Caco-2 (cell line): ENCODE measurements at places on chromosomes 2 and 18.

GRCh38 chr18:78390348-78390951, 589.2 kb upstream of the SALL3 start:
- DNase-seq, result no peak

- DNase-seq, result no peak
Observed at GRCh38 chr2:133936601-133937000, 317.3 kb upstream of the MGAT5 start.

DNA sequence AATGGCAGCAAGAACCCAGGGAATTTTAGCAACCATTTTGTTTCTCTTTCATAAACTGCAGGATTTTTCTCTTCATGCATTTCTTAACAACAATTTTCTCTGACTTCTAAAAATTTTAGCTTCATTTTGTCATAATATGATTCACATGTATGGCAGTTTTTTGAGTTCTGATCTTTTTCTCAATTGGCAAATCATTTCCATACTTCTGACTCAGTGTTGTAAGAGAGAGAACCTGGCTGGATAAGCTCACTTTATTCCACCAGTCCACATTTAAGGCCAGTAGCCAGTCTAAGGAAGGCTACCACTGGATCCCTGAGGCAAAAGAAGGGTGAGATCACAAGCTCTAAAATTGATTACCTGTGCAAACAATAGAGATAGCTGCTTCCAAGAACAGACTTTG, 42.8 kb upstream of the COL3A1 start:
- DNase-seq, result no peak

GRCh38 chr2:116891191-116891590, 923.3 kb upstream of the DDX18 start:
- no peak for DNase-seq

DNA sequence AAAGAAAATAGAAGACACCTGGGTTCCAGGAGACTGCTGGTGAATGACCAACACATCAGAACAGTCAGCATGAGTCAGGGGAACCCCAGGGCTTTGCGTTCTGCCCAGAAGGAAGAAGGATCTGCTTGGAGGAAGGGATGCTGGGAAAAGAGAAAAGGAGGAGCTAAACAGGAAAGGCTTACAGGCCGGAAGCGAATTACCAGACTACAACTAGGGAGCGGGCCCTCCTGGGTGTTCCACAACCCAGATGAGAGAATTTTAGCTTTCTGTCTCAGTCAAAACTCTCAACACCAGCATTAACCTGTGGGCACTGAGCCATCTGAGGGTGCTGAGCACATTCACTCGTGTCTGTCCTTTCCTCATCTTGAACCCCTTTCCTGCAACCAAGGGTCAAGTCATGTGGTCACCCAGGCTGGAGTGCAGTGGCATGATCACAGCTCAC, 19.2 kb downstream of the CDC42EP3 start:
- no peak for DNase-seq

GRCh38 chr2:101479810-101480209, 4.9 kb upstream of the RFX8 start:
- DNase-seq, result no peak

GRCh38 chr2:161954103-161954502, 119.9 kb downstream of the DPP4 start:
- no peak for DNase-seq

- no peak for DNase-seq
Observed at GRCh38 chr18:1797235-1797634, 774.1 kb downstream of the METTL4 start.

DNA sequence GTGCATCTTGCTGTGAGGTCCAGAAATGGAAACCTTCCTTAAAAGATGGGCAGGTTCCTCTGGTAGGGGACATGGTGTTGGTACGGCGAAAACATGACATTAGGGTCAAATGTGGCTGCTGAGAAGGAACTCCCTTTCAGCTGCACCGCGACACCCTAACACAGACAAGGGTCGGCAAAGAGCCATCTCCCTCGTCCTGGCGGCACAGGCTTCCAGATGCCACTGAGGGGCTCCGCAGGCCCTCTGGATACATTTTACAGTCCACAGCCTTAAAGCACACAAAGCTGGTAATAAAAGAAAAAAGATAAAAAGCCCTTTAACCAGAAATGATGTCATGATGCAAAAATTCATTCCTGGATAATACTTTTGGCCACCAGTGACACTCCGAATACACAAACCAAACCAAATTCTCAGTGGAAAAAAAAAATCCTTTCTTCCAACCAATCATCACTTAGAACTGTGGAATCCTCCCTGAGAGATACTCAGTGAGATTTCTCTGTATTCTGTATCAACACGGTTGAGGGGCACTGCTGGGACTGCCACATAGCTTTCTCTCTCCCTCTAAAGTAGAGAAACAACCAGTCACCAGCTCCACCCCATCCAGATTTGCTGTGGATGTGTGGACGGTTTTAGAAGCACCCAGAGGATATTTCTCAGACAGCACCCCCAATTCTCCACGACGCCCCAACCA, 174.8 kb downstream of the HDAC4 start:
- DNase-seq, result no peak

- no peak for DNase-seq
Observed at GRCh38 chr2:221836095-221836494, 264.0 kb upstream of the EPHA4 start.

- DNase-seq, result no peak
Observed at GRCh38 chr2:5592916-5593315, 99.3 kb upstream of the SOX11 start.

- DNase-seq, result no peak
Observed at GRCh38 chr18:2572171-2572569, 813 bp downstream of the NDC80 start.

- peak; percentile 19 for DNase-seq
Observed at GRCh38 chr2:240917684-240918257, 11.6 kb downstream of the CROCC2 start.

GRCh38 chr2:54675738-54676137, 47.7 kb upstream of the EML6 start:
- no peak for DNase-seq
